Thymus (tissue), 14 donors: ENCODE measurements at places on chromosomes 13 and 19. TPM values are rescaled to one million over a fixed set of nuclear protein-coding genes. Genes with fewer than 3 reads are reported as not detected.

The SSC5D gene
- 1.8 TPM for polyA plus RNA-seq

The GPR180 gene
- polyA plus RNA-seq: 2.6 TPM

The TPGS1 gene
- 14.3 TPM for polyA plus RNA-seq

- no peaks in the 10 kb centered on the region for H3K4me1 ChIP-seq
- no peak for DNase-seq
- no peaks in the 10 kb centered on the region for H3K36me3 ChIP-seq
- no peaks in the 10 kb centered on the region for H3K27me3 ChIP-seq
These were observed 18.0 kb downstream of the SLC5A5 start for GRCh38 chr19:17889609-17890214.

GRCh38 chr13:109646423-109646822 lies 140.0 kb downstream of the IRS2 start:
- no peak for DNase-seq
- no peaks in the 10 kb centered on the region for H3K4me1 ChIP-seq
- no peak overlapping the region for H3K27ac ChIP-seq
- no peak overlapping the region for H3K4me3 ChIP-seq
- H3K36me3 ChIP-seq: no peaks in the 10 kb centered on the region

DNA sequence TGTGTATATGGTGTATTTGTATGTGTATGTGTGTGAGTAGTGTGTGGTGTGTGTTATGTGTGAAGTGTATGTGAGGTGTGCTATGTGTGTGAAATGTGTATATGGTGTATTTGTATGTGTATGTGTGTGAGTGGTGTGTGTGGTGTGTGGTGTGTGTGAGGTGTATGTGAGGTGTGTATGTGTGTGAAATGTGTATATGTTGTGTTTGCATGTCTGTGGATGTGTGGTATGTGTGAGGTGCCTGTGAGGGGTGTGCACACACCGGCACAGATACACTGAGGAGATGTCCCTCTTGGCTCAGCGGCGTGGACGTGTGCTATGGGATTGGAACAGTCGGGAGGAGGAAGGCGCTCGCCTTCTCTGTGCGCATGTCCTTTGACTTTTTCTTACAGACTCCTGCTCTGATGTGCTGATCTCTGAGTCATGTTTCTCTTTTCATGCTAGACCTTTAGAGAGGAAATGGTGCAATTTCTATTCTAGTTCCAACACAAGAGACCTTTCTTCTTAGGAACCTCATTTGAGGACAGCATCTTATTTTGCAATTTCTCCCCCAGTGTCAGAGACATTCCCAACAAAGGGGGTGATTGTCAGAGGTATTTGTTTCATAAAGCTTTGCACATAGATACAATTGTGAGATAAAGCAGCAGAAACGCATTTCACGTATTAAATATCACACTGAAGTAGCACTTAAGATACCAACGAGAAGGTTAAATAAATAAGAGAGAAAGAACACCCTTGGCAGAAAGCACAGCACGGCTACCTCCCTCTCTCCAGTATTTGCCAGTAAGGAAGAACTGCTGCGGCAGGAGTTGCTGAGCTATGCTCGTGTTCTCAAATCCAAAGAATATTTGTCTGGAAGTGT lies 11.3 kb upstream of the TNFRSF19 start:
- no peak overlapping the region for H3K4me3 ChIP-seq
- DNase-seq: no peak
- H3K4me1 ChIP-seq: no peaks in the 10 kb centered on the region
- no peaks in the 10 kb centered on the region for H3K36me3 ChIP-seq
- no peaks in the 10 kb centered on the region for H3K27me3 ChIP-seq
- H3K27ac ChIP-seq: peak overlapping the region; percentile 46

DNA sequence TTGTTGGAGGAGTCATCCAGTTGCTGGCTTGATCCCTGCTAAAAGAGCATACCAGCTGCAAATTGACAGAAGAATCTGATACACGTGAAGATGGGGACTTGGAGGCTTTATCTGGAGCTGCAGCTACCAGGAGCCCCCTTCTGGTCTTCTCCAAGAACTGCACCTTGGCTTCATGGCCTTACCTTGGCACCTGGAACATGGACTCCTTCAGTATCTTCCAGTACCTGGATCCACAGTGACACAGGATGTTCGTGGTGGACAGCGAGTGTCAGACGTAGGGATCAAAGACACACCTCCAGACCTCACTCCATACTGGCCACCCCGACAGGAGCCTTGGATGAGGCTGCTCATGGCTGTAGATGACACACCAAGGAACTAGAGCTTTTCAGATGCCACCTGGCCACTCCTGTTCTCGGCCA lies 9.9 kb upstream of the ACSBG2 start:
- no peaks in the 10 kb centered on the region for H3K36me3 ChIP-seq
- H3K27ac ChIP-seq: no peak overlapping the region
- H3K4me3 ChIP-seq: no peak overlapping the region
- no peaks in the 10 kb centered on the region for H3K4me1 ChIP-seq

DNA sequence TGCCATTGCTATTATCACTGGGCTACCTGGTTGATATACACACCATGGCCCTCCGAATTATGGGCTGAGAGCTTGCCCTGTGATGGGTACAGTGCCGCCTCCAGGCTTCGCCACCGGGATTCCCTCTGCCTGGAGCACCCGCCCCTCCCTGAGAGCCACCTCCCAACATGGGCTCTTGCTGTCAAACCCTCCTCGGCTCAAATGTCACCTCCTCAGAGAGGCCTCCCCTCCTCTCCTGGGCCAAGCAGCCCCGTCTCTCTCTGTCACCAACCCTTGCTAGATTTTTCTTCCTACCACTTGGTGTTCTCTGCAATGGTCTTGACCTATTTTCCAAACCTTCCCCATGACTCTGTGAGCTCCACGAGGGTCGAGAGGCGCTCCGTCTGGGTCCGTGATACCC lies 12.2 kb upstream of the TLE2 start:
- no peaks in the 10 kb centered on the region for H3K36me3 ChIP-seq
- no peak for DNase-seq
- H3K4me3 ChIP-seq: no peak overlapping the region
- H3K27ac ChIP-seq: no peak overlapping the region
- no peaks in the 10 kb centered on the region for H3K27me3 ChIP-seq

- no peak overlapping the region for H3K27ac ChIP-seq
- H3K27me3 ChIP-seq: peaks cover 10% of the 10 kb centered on the region
- H3K4me1 ChIP-seq: peaks cover 9% of the 10 kb centered on the region
- DNase-seq: no peak
These were observed 499.1 kb downstream of the FOXO1 start for GRCh38 chr13:40167327-40167726.

- H3K27ac ChIP-seq: no peak overlapping the region
- H3K27me3 ChIP-seq: no peaks in the 10 kb centered on the region
- H3K4me3 ChIP-seq: no peak overlapping the region
- no peaks in the 10 kb centered on the region for H3K4me1 ChIP-seq
- no peaks in the 10 kb centered on the region for H3K36me3 ChIP-seq
These were observed 63.0 kb downstream of the LRCH1 start for GRCh38 chr13:46615888-46616531.

GRCh38 chr13:51524829-51525566 lies 59.3 kb upstream of the WDFY2 start:
- no peak overlapping the region for H3K27ac ChIP-seq
- H3K36me3 ChIP-seq: no peaks in the 10 kb centered on the region
- H3K27me3 ChIP-seq: no peaks in the 10 kb centered on the region
- no peaks in the 10 kb centered on the region for H3K4me1 ChIP-seq
- no peak overlapping the region for H3K4me3 ChIP-seq
